Cortex of kidney (tissue), 1 donor: ENCODE measurements at places on chromosomes 6 and 20.

- DNase-seq: no peak
These were observed 275.8 kb upstream of the PRDM1 start for GRCh38 chr6:105810105-105810921.

- no peak for DNase-seq
These were observed 6.1 kb downstream of the C20orf173 start for GRCh38 chr20:35523298-35523888.

- DNase-seq: no peak
These were observed 6.9 kb upstream of the MOCS1 start for GRCh38 chr6:39941138-39941537.

DNA sequence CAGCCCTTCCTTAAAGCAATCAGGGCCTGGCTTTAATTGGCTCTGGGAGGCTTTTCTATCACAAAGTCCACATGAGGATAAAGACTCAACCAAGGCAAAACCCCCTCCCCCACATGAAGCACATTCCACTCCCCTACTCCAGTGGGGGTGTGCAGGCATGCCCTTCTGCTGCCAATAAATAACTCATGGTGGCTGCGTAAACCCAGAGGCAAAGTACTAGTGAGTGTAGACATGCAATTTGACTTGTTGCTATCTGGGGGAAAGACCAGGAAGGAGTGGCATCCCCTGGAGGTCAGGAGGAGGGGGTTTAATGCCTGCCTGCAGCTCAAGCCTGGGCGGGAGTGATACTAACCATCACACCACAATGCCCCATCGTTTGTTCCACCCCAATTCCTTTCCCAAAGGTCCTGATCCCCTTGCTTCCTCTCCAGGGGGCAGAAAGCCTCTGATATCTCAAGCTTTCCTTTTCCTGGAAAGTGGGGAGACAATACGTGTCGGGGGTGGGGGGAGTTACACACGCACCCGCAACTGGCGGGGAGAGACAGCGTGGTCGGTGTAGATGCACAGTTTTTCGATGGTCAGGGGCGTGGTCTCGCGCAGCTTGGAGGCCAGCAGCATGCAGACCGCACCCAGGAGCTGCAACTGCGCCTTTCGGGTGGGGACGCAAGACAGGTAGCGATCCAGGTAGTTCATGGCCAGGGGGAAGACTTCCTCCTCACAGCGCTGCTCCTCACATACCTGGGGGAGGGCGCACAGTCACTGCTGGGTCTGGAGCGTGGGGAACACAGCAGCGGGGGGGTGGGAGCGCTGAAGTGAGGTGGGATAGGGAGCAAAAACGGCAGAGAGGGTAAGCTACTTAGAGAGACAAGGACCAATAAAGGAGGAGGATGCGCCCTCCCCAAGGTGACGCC lies 1.5 kb downstream of the CCND3 start:
- no peak for DNase-seq

DNA sequence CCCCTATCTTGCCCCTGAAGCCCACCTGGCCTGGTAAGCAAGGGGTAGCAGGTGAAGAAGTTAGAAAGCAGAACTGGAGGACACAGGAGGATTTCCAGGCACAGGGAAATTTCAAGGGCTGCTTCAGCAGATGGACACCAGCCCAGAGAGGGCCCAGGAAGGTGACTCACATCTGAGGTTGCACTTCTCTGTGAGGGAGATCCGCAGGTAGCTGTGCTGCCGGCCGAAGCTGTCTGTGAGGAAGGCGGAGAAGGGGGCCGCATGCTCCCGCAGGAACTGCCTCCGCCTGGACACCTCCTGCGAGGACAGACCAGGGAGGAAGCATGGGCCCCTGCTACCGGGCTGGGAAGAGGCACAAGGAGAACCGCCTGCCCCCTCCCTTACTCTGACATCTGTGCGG lies 7.1 kb downstream of the MOCS1 start:
- DNase-seq: no peak
